Inflammatory macrophage treated with lipopolysaccharide for 4 hours (primary cell): ENCODE measurements at places on chromosomes 12 and 14.
A peak's percentile ranks its signal among the peaks of the same experiment; 100 is the strongest.

DNA sequence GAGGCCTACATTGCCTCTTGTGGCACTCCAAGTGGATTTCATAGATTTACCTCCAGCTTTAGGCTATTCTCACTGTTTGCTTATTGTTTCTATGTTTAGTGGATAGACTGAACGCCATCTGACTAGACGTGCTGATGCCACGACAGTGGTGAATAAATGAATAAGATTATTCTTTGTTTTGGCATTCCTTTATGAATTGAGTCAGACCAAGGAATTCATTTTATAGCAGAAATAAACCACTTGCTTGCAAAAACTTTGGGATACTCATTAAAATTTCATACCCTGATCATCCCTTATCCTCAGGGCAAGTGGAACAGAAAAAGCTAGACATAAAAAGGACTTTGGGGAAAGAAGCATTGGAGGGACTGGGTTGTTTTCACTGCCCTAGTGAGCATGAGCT is 71.7 kb upstream of the FERMT2 start:
- no peak for DNase-seq

GRCh38 chr14:102544747-102545460 is 35.3 kb upstream of the ANKRD9 start:
- DNase-seq: peak; percentile 28

GRCh38 chr14:85061256-85061655 is 468.7 kb upstream of the FLRT2 start:
- no peak for DNase-seq

GRCh38 chr12:68290126-68290525 is 36.7 kb upstream of the IL22 start:
- no peak for DNase-seq

DNA sequence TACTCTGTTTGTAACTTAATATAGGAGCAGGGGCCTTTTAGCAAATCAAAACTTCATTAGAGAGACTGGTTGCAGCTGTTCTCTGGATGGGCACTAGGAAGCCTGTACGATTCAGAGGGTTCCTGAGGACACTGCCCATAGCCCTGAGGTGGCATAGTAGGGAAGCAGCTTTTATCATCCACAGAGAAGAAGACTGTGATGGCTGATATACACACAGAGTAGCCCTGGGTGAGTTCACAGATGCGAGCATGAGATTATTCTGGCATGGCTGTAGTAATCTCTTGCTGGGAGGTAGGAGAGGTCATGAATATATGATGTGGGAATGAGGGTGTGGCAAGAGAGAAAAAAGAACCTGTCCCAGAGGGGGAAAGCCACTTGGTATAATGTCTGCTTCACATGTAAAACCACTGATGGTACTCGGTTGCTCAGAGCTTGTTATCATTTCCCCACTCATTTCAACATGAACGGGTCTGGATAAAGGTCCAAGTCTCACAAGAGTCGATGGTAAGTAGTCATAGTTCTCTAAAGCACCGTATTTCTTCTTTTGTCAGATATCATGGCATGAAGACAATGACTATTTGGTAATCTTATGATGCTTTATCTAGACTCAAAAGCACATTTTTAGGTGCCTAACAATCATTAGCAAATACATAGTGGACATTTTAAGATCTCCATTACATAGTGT is 52.0 kb downstream of the PEBP1 start:
- DNase-seq: no peak

GRCh38 chr12:42370013-42370412 is 44.0 kb downstream of the PPHLN1 start:
- DNase-seq: no peak

GRCh38 chr14:88168025-88168424 is 155.0 kb downstream of the KCNK10 start:
- no peak for DNase-seq

DNA sequence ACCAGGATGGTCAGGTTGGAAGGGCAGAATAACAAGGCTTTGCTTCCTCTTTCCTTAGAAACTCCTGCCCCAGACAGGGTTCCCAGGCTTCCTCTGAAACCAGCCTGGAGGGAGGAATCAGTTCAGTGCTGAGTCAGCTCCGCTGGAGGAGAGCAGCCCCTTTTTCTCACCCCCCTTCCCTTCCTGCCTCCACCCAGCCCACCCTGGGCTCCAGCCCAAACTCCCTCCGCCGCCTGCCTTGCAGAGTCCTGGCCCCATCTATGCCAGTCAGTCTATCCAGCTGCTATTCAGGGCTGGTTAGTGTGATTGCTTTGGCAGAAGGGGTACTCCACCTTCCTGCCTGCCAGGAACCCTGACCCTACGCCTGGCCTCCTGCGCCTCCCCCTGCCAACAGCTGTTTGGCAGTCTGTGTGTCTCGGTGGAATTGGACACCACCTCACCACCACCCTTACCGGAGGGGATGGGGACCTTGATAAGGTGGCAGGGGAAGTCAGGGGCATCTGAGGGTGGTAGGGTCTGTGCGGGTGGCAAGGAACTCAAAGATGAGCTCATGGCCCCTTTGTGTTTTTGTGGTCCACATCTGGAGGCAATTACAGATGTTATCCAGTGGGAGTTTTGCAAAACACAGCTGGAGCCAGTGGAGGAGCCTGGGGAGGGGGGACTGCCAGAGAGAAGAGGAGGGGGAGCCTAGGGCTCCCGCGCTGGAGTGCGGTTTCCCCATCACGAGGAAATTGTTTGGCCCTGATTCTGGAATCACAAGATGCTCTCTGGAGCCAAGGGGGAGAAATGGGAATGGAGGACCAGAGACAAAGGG is 12.2 kb downstream of the MMP14 start:
- peak; percentile 85 for DNase-seq

DNA sequence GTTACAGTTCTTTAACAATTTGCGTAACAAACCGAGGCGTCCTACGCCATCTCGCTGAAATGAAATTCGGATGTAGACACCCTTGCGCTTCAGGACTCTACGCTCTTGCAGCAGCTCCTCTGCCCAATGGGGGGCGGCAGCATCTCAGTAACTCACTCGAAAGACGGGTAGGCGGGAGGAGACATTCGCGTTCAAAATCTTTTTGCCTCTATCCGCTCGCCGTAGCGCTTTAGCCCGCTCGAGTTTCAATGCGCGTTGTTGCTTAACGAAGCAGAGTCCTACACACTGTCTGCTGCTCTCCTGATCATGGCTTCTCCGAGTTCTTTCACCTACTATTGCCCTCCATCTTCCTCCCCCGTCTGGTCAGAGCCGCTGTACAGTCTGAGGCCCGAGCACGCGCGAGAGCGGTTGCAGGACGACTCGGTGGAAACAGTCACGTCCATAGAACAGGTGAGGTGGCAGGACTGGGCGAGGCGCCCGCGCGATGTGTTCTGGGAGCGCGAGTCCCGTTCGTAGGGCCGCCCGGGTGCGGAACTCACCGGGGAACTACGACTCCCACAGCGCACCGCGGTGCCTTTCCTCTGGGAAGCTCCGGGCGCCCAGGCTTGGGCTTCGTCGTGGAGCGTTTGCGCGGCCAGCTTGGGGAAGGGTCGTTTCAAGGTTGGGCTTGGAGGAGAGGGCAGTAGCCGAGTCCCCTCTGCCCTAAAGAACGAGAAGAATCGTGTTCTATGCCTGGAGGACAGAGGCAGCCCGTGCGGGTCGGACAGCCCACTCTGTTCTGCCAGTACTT is at the start of gene FNTB:
TSS of gene FNTB (plus strand) at position 248 of the 790 bp plus-strand sequence. CDS start at position 307, 59 bp downstream.
- DNase-seq: peak; percentile 99
